Neural progenitor cell (in vitro differentiated cells): ENCODE measurements at places on chromosomes 3 and 15. TPM values are rescaled to one million over a fixed set of nuclear protein-coding genes. Genes with fewer than 3 reads are reported as not detected.
A peak's percentile ranks its signal among the peaks of the same experiment; 100 is the strongest.

- DNase-seq = no peak
These were observed 146.9 kb downstream of the DNAJB8 start for GRCh38 chr3:128319741-128320141.

DNA sequence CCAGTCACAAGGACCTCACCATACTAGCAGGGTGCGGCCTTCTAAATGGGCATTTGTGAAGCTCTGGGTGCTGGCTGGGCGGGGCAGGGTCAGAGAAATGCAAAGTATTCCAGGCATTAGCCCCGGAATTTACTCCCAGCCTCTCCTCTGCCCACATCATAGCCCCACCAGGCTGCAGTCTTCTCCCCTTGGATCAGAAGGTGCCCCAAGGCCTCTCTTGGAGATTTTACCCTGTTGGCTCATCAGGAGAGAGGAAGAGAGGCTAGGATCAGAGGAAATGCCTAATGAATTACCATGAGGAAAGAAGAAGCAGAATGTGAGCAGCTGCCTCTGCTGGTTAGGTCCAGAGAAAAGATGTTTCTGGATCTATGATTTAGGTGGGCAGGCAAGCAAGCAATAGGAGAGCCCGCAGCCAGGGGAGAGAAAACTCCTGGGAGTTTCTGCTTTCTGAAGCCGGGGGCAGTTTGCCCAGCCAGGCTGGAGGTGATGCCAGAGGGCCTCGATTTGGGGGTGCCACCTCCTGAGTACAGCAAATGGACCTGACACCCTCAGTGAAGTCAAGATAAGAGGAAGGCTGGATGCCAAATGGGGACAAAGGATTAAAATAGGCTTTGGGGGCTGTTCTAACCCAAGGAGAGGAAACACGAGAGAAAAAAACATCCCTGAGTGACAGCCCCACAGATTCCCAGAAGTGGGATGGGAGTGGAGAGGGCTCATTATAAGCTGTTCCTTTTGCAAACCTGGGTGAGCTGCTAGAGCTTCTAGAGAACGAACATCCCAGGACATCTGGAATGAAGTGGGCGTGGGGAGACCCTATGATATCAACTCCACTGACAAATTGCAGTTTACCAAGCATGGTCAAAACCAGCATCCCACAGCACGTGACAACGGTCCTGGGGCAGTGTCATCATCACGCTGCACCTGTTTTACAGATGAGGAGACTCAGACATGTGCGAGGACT, 65.4 kb downstream of the BDH1 start:
- no peak for DNase-seq

DNA sequence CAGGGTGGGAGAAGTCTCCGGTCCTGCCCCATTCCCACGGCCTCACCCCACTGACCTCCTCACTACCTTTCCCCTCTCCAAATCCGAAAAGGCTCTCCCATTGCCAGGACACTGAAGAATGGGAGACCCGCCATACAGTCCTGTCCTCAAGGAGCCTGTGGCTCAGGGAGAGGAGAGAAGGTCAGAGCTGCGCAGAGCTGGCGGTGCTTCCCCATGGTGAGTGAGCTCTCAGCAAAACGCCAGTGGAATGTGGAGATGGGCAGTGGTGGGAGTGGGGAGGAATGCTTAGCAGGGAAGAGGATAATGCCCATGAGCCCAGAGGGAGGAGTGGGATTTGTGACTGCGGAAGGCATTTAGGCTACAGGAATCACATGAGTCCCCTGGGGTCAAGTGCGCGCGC, 20.1 kb downstream of the FAM43A start:
- DNase-seq = peak; percentile 36

DNA sequence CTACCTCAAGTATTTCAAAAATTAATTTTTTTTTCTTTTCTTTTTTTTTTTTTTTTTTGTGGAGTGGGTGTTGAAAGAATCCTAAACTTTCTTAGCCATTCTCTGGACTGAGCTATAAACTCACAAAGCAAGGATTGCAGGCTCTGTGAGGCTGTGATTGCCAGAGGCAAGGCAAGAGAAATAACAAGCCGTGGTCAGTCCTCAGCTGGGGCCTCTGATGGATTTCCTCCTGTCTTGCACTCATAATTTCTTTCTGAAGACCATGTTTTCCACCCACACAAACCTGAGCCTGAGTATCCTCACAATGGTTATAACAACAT, 1.3 kb downstream of the CX3CR1 start:
- DNase-seq = no peak

DNA sequence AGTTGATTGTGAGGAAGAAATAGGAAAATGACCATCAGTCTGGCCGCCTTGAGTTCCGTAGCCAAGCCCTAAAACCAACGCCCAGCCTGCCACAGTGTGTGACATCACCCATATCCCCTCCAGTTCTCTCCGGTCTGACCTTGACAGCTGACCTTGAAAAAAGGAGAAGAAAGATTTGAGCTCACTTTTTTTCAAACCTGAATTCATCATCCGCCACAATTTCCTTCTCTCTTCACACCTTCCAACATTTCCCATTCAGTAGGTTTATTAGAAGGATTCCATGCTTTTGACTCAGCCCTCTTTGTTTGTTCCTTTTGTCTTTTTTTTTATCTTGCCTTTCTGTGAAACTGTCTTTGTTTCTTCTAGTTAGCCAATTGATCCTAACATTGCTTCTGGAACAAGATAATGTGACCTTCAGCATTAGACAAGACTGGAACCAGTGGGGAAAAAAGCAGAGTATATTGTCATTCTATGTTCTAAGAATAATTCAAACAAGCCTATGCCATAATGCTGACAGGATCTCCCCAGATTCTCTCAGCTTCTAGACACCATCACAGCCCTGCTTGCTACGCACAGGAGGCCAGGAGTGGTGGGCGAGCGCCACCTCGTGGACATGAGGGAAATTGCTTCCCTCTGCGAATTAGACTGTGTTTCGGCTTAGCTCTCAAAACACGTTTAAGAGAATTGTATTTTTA, 283.1 kb downstream of the FGF12 start:
- peak; percentile 76 for DNase-seq

DNA sequence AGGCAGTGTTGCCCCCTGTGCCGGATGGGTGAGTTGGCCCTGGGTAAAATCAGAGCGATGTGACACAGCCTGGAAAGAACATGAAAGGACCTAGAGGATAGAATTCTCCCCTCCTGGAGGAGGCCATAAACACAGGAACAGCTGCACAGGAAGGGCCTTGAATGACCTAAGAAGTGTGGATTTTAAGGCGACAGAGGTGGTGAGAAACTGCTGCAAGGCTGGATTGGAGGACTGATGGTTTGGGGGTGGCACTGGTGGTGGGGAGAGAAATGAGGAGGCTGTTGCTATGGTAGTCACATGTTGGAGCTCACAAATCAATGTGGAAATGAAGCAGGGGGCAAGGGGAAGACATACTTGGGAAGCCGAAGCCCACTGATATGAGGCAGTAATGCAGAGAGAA, 13.8 kb downstream of the XIRP1 start:
- DNase-seq = no peak

- DNase-seq = no peak
These were observed 136.8 kb downstream of the TBL1XR1 start for GRCh38 chr3:177060492-177060891.

- DNase-seq = no peak
These were observed 31.3 kb downstream of the ALCAM start for GRCh38 chr3:105397974-105398373.

GRCh38 chr3:37072892-37073291, 79.6 kb downstream of the MLH1 start:
- no peak for DNase-seq

- no peak for DNase-seq
These were observed 54.3 kb downstream of the NTRK3 start for GRCh38 chr15:88202231-88202630.

DNA sequence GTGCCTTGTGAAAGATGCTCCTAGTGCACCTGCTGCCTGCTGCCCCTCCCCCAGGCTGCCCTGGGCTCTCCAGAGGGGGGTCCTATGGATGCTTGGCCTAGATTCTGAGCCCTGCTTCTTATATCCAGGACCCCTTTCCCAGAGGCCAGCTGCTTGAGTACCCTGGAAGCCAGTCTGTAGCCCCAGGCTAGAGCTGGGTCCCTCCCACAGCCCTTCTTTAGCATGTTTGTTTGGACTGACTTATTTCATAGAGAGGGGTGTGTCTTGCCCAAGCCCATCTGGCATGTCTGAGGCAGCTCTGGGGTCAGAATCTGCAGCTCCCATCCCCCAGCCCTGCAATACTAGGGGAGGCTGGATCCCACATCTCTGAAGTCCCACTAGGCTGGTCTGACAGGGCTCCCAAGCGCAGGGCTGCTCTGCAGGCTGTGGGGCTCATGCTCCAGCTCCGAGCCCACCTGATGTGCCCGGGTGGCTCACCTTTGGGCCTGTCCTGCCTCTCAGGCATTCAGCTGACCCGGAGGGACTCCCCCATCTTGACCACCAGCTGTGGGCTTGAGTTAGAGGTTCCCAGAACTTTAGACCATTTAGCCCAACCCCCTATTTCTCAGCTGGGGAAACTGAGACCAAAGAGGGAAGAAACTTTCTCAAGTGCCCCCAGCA, 3.1 kb downstream of the CHRNB4 start:
- DNase-seq = no peak

DNA sequence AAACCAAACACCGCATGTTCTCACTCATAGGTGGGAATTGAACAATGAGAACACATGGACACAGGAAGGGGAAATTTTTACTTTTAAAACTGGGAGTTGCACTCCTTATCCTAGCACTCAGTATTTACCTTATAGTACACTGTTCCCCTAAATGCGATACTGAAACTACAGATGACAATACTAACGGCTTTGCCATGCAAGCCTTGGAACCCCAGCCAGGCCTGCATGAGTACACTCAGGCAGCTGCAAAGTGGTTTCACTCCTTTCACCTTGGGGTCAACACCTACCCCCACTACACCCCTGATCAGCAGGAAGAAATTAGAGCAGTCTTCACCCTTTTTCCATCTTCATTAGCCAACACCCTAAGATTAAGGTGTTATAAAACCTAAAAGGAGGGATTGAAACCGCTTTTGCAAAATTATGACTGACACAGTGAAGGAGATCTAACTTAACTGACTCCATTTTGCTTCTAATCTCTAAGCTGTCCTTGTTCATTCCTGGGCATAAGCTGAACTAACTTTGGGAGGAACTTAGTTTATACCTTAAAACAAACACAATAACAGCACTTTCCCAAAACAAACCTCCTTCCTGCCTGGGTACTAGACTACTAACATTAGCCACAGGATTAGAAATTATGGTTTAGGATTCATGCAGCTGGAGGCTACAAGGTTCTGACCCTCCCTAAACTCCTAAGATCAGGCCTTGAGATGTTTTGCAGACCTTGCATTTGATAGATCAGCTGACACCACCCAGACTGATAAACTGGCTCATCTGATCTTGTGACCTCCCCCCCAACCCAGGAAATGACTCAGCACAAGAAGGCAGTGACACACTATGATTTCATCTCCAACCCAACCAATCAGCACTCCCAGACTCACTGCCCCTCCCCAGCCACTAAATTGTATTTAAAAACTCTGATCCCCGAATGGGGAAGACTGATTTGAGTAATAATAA, 452.1 kb upstream of the PPP2R3A start:
- no peak for DNase-seq

- DNase-seq = no peak
These were observed 701.9 kb downstream of the IGSF11 start for GRCh38 chr3:118332699-118333098.

DNA sequence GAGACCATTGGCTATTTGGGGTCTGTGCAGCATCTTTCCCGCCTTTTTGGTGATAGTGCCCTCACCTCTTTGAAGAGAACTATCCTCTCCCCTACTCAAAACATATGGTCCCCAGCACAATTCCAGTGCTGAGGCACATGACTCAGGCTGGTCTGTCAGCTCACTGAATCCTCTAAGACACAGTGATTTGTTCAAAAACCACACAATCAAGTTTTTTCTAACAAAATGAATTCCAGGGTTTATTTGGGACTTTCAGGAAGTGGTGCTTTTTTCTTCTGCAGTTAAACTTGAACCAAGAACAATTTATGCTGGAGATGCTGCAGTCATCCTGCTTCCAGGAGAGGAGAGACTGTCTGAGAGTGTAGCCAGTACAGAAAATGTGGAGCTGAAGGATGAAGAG, 142.5 kb upstream of the LMCD1 start:
- no peak for DNase-seq

GRCh38 chr3:15633159-15633558, 31.6 kb downstream of the BTD start:
- peak; percentile 25 for DNase-seq

DNA sequence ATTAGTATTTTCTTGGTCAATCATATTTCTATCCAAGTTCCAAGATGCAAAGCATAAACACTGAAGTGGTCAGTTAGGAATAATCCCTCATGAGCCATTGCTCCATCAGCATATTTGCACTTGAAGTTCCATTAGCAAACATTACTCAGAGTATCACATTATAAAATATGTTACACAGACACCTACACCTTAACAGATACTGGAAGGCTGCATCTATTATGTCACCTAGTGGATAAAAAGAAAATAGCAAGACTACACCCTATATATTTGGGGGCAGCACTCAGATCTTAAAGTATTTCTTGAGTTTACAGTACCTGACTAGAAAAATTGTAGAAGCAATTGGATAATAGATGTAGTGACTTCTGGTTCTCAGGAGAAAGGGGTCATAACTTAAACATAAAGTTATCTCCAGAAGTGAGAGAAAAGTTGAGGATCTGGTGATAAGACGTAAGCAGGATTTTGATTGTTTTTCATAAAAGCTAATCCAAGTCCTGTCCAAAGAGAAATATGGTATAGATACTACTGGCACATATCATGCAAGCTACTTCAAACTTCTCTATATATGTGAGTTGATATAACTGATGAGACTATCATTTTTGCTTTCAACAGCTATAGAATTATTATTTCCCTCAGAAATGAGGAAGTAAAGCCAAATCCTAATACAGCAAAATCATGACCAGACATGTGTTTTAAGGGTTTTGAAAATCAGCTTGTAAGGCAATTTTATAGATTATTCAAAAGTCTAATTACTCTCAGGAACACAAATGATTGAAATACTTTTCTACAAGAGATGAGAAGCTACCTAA, 422.2 kb downstream of the GBE1 start:
- DNase-seq = peak; percentile 11

DNA sequence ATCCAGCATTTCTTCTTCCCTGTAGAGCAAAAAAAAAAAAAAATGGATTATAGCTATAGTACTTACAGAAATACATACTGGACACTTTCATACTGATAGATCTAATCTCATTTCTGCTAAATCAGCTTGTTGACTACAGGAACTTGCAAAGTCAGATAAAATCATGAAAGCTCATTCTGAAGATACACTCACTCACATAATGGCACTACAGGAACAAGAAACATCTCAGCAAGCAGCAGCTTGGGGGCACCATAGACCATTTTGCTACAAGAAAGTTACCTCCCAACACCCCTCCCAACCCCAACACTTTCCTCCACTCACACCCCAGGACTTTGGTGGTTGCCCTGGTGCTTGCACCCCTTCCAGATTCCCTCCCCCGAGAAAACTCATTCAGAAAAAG, 4.6 kb downstream of the MYH15 start:
- peak; percentile 29 for DNase-seq

GRCh38 chr15:60729850-60730458, 251.0 kb upstream of the ICE2 start:
- DNase-seq = no peak

The KNL1 gene
- 71.7 and 125 TPM in 2 replicates for total RNA-seq

The STRA6 gene
- total RNA-seq = 3.1 and 5.9 TPM in 2 replicates

The C3orf85 gene
- total RNA-seq = not detected in 2 replicates

The GPR176 gene
- total RNA-seq = 20.6 and 36.4 TPM in 2 replicates

The UQCC5 gene
- total RNA-seq = 2.0 and 2.4 TPM in 2 replicates

The CCDC50 gene
- 51.2 and 56.7 TPM in 2 replicates for total RNA-seq

The TMC3 gene
- total RNA-seq = 0.09 and 0.13 TPM in 2 replicates

The PXYLP1 gene
- total RNA-seq = 30.5 and 36.3 TPM in 2 replicates
